ENCODE measurements at places on chromosomes 4 and X.

DNA sequence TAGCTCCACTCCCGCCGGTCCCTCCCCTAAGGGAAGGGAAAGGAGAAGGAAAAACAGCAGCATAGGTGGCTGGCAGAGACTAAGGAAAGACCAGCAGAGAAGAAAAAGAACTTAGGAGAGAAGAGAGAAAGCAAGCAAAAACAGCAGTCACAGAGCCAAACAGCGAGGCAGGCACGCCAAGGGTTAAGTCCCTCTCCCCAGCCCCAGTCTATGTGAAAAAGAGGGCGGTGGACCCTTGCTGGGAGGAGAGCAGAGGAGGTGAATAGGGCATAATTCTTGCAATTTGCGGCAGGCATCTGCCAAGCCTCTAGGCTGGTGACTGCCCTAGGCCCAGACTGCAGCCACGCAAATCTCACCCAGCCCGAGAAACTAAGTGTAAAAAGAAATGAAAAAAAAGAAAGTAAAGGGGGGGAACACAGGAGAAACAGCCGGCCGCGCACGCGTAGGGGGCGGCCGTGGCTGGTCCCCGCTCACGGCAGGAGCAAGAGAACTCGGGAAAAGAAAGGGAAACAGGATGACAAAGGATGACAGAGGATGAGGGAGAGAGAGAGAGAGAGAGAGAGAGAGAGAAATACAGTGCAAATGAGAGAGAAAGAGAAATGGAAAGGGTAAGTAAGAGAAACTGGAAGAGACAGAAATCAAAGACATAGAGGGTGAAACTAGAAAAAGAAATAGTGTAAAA is 48.6 kb downstream of the MAGEA9 start:
- DNase-seq = no peak

GRCh38 chr4:143421609-143422008 is 84.9 kb downstream of the GAB1 start:
- DNase-seq = no peak

- no peak for DNase-seq
These were observed 295.2 kb upstream of the AGA start for GRCh38 chr4:177737387-177737940.

- no peak for DNase-seq
These were observed 24.3 kb upstream of the HGFAC start for GRCh38 chr4:3417448-3417847.

GRCh38 chr4:175973027-175973923 is 92.4 kb upstream of the WDR17 start:
- DNase-seq = no peak

- no peak for DNase-seq
These were observed 70.8 kb upstream of the BCOR start for GRCh38 chrX:40168480-40169011.

DNA sequence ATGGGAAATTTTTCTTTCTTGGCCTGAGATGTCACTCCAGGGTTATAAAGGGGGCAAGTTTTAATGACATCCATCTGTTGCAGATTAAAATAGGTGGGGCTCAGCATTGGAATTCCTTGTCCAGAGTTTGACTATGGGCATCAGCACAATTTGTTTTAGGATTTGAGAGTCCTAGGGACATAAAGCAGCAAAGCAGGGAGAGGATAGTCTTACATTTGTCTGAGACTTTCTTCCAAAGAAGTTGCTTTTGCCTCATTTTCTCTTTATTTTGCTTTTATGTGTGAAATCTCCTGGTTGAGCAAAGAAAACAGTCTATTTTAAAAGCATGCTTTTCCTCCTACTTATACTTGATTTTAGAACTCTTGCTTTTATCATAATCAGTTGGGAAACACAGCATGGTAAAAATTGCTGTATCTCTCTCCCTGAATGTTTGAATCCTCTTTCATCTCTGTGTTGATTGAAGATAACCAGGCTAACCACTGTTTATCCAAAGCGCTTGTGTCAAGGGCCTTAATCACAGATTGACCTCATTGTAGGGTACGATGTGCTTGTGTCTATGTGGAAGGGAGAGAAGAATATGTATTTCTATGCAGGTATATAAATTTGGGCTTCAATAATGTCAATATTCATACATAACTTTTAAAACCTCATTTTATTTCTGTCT is 121.5 kb downstream of the ANK2 start:
- no peak for DNase-seq

DNA sequence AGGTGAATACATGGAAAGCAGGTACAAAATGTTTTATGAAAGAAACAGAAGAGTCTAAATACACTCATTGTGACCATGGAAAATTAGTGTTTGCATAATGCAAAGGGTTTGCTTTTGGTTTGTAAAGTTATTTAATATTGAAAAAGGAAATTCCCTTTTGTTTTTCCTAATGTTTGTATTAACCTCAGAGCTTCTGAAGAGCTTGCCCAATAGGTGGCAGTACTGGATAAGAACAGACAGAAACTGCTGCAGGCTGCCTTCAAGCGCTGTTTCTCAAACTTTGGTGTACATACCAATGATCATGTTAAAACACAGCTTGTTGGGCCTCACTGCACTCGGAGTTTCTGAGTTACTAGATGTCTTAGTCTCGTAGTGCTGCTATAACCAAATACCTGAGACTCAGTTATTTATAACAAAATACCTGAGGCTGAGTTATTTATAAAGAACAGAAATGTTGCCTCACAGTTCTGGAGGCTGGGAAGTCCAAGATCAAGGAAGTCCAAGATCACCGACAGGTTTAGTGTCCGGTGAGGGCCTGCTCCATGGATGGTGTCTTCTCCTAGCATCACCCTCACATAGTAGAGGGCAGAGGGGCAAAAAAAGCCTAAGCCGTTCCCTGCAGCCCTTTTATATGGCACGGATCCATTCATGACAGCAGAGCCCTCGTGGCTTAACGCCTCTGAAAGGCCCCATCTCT is 54.2 kb downstream of the SUPT20HL2 start:
- peak; percentile 24 for DNase-seq
